Activated CD4-positive, CD25-positive, alpha-beta regulatory T cell (primary cell): ENCODE measurements at places on chromosomes 4 and X.

DNA sequence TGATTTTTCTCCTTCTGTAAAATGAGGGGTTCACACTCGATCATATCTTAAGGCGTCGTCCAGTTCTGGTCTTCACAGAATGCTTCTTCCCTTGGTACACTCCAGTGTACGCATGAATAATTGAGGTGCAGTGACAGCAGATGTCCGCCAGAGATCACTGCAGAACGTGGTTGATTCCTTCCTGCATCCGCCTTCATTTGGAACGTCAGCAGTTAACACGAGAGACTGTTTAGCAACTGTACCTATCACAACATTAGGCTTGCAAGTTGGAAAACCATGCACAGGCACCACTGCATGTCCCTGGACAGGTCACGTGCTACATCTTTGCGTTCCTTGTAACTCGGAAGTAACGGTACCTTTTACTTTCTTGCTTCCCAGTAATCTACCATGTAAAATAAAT, 66.0 kb upstream of the GEMIN8 start:
- DNase-seq: no peak

DNA sequence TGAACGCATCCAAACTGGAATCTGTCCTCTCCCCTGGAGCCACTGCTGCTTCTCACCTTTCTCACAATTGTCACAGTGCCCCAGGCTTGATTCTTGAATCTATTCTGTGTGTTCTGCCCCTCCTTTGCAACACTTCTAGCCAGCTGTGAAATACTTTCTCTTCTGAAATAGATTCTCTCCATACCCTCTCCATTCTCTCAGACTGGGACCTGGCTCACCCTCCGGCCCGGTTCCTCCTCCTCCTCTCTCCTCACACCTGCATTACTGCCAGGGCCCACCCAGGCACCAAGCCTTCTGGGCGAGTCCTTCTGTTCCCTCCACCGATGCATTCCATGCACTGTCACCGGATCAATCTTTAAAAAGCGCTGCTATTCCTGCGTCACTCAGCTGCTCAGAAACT, 336.1 kb downstream of the UNC5C start:
- DNase-seq: no peak

- no peak for DNase-seq
These were observed 32.8 kb upstream of the CFAP299 start for GRCh38 chr4:80302616-80303223.

GRCh38 chrX:109848461-109849050, 115.5 kb upstream of the ACSL4 start:
- no peak for DNase-seq
